ENCODE measurements at places on chromosomes 13 and 19.
A peak's percentile ranks its signal among the peaks of the same experiment; 100 is the strongest.

GRCh38 chr13:73825143-73825542, 309.1 kb downstream of the KLF12 start:
- no peak for DNase-seq

GRCh38 chr19:12647490-12648071, 19.0 kb downstream of the MAN2B1 start:
- DNase-seq, result peak; percentile 94

- DNase-seq, result no peak
These were observed 69.2 kb downstream of the ZNF100 start for GRCh38 chr19:21698215-21698614.

- no peak for DNase-seq
These were observed 37.1 kb upstream of the OLFM4 start for GRCh38 chr13:52991344-52992020.

DNA sequence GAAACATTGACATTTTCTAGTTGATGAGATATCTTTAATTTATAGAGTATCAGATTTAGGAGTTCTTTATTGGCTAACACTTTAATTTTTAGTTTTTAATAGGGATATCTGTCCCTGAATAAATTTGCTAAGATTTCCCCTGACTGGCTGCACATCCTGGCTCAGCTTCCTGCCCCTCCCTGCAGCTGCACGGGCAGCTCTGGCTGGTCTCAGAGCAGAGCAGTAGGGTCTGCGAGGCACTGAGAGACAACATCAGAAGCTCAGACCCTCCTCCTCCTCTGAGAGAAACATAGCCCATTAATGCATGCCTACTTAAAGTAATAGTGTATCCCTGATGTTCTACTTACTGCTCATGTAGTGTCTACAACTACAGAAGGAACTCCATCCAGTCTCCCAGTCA, 139.2 kb downstream of the TNFSF13B start:
- DNase-seq, result no peak

- no peak for DNase-seq
These were observed 65.0 kb upstream of the TRPC4 start for GRCh38 chr13:37934339-37935191.

DNA sequence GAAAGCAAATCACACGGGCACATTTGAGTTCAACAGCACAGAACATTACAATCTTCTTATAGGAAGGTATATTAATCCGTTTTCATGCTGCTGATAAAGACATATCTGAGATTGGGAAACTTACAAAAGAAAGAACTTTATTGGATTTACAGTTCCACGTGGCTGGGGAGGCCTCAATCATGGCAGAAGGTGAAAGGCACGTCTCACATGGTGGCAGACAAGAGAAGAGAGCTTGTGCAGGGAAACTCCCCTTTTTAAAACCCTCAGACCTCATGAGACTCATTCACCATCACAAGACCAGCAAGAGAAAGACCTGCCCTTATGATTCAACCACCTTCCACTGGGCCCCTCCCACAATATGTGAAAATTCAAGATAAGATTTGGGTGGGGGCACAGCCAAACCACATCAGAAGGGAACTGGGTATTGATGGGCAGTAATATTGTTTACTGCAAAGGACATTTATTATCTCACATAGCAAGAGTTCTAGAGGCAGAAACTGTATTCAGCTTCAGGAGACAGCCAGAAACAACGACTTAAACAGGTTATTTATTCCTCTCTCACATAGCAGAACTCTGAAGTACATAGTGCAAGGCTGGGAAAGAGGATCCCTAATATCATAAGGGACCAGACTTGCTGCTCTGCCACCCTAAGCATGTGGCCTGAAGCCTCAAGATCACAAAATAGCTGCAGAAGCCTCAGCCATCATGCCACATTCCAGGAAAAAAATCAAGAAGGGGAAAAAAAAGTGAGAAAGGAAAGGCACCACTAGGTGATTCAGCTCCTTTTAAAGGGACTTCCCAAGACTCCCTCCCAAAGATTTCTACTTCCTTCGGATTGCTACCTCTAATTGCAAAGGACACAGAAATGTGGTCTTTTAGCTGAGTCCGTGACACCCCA, 23.1 kb downstream of the FXYD5 start:
- DNase-seq, result peak; percentile 5

- DNase-seq, result peak; percentile 49
These were observed 74.2 kb upstream of the RFC3 start for GRCh38 chr13:33743438-33744368.

GRCh38 chr19:48333467-48334384, 8.4 kb downstream of the EMP3 start:
- peak; percentile 96 for DNase-seq

GRCh38 chr13:98526182-98526512, 50.8 kb downstream of the STK24 start:
- DNase-seq, result no peak

- DNase-seq, result no peak
These were observed 661 bp downstream of the KCNJ14 start for GRCh38 chr19:48455908-48456562.

DNA sequence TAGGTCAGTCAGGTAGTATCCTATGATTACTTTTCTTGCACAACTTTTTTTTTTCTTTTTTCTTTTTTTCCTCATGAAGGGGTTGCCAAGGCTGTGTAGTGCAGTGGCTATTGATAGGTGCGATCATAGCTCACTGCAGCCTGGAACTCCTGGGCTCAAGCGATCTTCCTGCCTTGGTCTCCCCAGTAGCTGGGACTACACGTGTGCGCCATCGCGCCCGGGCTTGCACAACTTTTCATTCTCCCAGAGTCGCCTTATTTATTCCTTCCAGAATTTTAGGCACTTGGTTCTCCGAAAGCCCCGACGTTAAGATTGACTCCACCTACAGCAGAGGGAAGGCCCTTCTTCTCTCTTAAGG, 867 bp upstream of the ZNF613 start:
- DNase-seq, result no peak

DNA sequence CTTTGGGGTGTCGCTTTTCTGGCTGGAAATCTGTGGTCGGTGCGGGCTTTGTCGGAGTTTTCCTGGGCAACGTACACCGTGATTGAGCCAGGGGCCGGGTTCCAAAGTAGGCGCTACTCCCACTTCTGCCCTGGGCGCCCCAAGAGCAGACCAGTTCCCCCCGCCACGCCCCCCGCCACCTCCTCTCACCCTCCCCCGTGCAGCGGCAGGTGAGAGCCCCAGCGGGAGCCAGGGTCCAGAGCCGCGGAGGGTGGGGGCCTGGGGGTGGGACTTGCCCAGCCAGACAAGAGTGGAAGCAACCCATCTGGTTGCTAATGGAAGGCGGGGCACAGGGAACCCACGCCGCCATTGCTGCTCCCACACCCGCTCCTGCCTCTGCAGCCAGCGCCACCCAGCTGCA, 2195.9 kb downstream of the PCDH9 start:
- no peak for DNase-seq

GRCh38 chr19:41876847-41877832, at the start of gene CD79A:
Gene CD79A, plus strand, starts transcription at chr19:41877279. Its CDS starts 26 bp downstream, at chr19:41877305.
- no peak for DNase-seq

DNA sequence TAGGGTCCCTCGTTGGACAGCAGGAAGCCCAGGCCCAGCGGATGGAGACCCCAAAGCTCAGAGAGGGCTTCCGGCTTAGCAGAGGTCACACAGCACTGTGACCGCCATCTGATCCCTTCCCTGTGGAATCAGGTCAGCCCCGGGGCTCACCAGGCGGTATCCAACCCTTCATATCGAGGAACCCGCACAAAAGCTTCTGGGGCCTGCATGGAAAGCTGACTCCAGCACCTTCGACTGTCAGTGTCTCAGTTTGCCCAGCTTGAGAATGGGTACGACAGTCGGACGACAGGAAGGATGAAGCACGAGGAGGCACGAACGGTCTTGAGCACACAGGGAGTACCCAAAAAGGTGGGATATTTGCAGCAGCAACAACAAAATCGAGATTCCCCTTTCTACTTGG, 2.6 kb downstream of the TLE5 start:
- peak; percentile 34 for DNase-seq

GRCh38 chr19:29395111-29395733, 130.6 kb upstream of the VSTM2B start:
- DNase-seq, result no peak

- no peak for DNase-seq
These were observed 16.6 kb downstream of the RASA3 start for GRCh38 chr13:114115796-114116195.

- DNase-seq, result no peak
These were observed 105.4 kb downstream of the ZNF429 start for GRCh38 chr19:21610787-21611186.

DNA sequence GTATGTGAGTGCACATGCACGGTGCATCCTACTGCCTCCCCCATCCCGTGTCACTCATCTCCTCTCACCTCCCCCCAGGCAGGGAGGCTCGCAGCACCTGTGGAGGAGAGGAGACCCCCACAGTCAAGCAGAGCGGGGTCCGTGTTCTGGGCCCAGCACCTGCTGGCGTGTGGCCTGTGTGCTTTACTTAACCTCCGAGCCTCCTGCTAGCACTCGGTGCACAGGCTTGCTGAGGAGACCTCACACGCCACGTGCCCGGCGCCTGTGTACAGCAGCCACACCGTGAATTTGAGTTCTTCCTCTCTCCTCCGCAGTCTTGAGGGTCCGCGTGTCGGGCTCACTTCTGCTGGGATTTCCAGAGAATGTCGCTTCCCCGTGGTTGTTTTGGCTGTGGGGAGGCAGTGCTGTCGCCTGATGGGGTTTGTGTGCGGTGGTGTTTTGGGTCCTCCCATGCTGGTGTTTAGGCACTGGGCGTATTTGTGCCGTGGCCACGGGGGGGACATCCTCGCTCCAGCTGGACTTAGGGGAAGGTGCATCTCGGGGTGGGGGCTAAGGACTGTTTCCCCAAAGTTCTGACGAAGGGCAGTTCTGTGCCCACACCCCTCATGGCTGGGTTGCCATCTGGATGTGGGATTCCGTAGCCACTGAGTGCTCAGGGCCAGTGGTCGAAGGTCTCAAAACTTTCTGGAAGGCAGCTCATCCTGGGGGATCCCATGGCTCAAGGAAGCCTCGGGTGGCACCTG, 34.8 kb upstream of the TMEM255B start:
- DNase-seq, result no peak

DNA sequence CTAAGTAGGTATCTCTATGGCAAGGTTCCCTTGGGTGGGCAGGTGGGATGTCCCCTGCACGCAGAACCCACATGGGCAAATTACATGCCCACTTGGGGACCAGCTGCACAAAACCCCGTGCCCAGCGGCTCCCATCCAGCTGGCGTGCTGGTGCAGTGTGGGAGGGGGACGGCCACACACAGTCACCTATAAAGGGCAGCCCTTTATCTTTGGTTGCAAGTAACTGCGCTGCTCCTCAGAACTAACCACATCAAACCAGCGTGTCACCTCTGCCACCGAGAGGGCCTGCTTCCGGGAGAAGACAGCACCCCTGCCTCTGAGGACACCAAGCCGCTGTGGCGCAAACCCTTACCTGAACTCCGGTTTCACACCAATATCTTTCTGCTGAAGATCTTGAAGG, 32.2 kb downstream of the ANKRD27 start:
- no peak for DNase-seq

DNA sequence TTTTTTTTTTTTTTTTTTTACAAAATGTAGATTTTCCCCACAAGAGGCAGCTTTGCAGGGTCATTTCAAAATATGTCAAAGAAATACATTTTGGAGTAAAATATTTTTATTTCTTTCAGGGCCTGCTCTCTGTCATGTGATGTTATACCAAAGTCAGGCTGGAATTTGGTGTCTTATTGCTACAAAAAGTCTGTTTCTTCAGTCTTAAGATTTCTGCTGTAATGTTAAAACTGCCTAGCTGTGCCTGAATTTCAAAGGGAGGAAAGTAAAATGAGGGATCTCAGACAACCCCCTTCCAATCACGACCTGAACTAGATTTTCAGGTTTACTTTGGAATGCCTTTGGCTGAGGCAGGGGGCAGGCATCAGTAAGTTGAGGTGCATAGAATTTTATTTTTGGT, 12.8 kb upstream of the GTF2F2 start:
- DNase-seq, result no peak

GRCh38 chr13:108728370-108728769, 99.0 kb downstream of the MYO16 start:
- DNase-seq, result peak; percentile 90

DNA sequence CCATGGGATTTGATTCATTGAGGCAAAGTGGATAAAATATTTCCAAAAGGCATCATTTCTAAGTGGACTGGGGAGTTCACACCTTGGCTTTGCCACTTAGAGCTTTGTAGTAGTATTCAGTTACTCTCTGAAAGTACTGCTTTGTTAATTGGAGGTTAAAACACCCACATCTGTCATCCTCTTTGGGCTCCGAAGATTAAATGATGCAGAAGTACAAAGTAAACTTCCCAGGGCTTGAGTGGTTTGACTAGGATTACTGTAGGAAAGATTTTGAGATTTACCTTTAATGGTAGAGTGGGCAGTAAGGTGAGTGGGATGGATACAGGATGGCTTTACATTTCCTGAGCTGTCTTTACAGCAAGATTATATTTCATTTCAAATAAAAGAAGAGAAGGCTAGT, 42.4 kb downstream of the WASF3 start:
- no peak for DNase-seq

GRCh38 chr13:65488606-65489005, 1741.5 kb downstream of the PCDH9 start:
- peak; percentile 30 for DNase-seq

- DNase-seq, result no peak
These were observed 15.6 kb upstream of the DCUN1D2 start for GRCh38 chr13:113506025-113506685.

DNA sequence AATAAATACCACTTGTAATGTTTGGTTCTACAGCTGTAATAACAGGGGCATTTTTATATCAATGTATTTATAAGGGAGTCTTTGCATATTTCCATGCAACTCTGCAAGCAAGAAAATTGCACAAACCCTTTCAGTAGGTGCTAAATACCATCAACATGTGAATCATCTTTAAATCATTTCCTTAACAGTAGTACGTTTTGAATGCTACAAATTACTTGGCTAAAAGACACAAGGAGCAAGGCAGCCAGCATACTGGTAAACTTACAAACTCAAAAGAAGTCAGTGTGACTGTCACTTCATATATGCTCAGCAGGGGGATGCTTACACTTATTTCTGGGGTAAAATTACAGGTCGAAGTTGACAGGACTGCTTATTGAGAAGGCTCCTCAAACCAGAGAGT, 402.4 kb downstream of the EFNB2 start:
- no peak for DNase-seq

DNA sequence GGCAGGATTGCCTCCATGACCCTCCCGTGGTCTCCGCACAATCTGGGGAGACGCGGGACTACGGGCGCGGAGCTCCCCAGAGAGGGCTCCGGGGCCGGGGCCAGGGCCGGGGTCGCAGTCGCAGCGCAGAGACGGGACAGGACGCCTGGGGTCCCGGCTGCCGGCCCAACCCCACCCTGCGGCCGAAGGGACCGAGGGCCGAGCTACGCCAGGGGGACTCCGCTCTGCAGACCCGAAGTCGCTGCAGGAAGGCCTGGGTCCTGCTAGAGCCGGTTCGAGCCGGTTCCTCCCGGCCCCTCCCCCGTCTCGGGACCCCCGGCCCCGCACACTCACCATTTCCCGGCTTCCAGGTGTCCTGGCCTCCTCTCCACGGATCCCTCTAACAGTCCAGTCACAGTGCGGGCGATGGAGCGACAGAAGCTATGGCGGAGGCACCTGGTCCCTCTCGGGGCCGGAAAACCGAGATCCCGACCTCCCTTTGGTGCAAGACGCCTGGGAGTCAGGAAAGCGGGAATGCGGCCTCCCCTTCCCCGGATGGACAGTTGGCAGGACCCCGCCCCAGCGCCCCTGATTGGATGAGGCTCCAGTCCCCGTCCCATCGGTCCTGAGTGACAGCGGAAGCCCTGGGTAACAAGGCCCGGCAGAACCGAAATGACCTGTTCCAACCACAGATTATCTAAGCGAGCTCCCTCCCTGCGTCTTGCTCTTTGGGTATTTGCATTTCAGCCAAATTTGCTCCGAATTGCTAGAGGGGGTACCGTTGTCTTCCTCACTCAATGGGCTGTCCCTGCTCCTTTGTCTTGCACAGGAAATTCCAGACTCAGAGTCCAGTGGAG, at the start of gene ZNF625:
Gene ZNF625 (minus strand): TSS at position 512 of the 836 bp plus-strand sequence. CDS start 176 bp downstream, at position 336.
- DNase-seq, result peak; percentile 99

Measured in endodermal cell (in vitro differentiated cells).